ENCODE measurements at places on chromosomes 3 and 15. TPM values are rescaled to one million over a fixed set of nuclear protein-coding genes. Genes with fewer than 3 reads are reported as not detected.

- no peak for DNase-seq
Observed at GRCh38 chr3:187210545-187211327, 13.4 kb downstream of the RTP1 start.

DNA sequence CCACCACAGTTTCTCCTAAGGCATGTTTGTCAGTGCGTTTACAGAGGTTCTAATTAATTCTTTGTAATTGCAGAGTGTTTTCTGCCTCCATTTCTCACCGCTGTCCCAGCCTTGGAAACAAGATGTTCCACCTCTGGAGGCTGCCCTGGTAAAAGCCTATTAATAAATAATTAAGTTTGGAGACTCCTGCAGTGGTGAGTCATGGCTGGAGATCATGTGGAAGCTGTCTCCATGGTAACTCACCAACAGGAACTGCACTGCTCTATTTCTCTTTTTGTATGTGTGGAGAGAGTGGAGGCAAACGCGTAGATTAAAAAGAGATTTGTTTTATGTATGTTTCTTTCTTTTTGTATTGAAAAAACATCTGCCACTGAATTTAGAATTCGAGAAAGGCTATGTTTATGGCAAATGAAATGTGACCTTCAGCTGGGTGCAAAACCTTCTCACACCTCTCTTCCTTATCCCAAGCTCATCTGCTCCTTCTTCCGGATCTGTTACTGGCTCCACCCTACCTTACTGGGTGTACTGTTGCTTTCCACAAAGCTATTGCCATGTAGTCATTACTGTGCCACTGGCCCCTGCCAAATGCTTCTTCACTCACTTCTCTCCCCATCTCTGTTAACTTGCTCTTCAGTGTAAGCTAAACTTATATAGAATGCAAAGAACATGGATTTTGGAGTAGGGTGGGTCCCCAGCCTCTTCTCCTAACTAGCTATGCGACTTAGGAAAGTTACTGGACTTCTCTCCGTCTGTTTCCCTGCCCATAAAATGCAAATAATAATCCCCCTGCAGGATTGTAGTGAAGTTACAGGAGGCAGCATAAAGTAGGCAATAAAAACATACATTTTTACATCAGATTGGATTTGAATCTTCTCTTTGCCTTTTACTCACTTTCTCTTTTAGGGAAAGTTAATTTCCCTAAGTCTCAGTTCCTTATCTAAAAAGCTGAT, 778.5 kb downstream of the NTRK3 start:
- peak; percentile 75 for DNase-seq

CDC25A gene
- 14.1 TPM for polyA plus RNA-seq

PPM1M gene
- polyA plus RNA-seq: 16.6 TPM
